ENCODE measurements at places on chromosomes 16 and 17. TPM values are rescaled to one million over a fixed set of nuclear protein-coding genes. Genes with fewer than 3 reads are reported as not detected.

Gene TM4SF5
- not detected for total RNA-seq

Gene TTLL6
- not detected for total RNA-seq

Gene ORC6
- 3.3 TPM for total RNA-seq

Gene CORO1A
- total RNA-seq, result 4.2 TPM

Gene ODAD4
- 0.68 TPM for total RNA-seq

Measured in pericardium fibroblast (primary cell).